NCI-H1105 (cell line): ENCODE measurements at places on chromosomes 1 and 21.

GRCh38 chr1:25647106-25647505, 30.5 kb downstream of the MAN1C1 start:
- no peak for DNase-seq

DNA sequence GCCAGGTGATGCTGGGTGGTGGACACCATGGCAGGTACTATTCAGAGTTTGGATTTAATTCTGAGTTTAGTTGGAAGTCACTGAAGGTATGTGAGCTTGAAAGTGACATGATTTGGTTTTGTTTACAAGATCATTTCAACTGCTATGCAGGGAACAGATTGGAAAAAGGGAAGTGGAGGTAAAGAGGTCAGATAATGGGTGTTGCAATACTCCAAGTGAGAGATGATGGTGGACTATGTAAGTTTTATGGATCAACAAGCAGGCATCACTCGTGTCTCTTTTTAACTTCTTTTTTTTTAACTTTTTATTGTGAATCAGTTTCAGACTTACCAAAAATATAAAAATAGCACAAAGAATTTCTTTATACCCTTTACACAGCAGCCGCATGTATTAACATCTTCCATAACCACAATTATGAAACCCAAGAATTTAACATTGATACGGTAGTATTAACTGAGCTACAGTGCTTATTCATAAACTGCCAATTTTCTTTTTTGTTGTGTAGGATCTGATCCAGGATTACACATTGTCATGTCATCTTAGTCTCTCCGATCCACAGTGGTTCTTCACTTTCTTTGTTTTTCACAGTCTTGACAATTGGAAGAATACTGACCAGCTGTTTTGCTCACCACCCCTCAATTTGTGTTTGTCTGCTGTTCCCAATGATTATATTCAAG, 24.9 kb upstream of the NHLH2 start:
- DNase-seq, result no peak

- DNase-seq, result no peak
Measured at GRCh38 chr1:31460027-31460426, 47.0 kb downstream of the SERINC2 start.

- no peak for DNase-seq
Measured at GRCh38 chr1:77970192-77970591, 8.7 kb downstream of the FUBP1 start.

GRCh38 chr1:22057861-22058260, 5.4 kb downstream of the CDC42 start:
- DNase-seq, result no peak

GRCh38 chr21:38384675-38385426, 113.4 kb downstream of the ERG start:
- no peak for DNase-seq

DNA sequence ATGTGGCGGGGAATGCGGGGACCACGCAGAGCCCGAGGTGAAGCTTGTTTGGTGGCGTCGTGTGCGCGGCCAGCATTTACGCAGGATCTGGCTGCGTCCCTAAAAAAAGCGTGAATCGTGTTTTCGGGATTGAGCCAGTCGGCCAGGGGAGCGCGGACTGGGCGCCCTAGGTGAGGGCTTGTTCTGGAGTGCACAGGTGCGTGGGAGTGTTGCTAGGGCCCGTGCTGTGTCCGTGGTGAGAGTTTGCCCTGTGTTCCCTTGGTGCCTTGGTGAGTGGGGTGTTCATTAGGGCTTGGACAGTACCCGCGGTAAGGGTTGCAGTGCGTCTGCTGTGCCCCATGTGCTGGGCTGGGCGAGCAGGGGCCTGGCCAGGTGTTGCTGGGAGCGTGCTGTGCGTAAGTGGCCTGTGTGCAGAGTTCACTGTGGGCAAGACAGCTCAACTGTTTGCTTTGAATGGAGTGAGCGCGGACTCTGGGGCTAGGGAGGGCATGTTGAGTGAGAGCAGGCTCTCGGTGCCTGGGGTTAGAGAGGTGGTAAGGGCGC, 673 bp downstream of the CD46 start:
- no peak for DNase-seq

- no peak for DNase-seq
Measured at GRCh38 chr21:39630191-39630591, 17.5 kb downstream of the B3GALT5 start.

DNA sequence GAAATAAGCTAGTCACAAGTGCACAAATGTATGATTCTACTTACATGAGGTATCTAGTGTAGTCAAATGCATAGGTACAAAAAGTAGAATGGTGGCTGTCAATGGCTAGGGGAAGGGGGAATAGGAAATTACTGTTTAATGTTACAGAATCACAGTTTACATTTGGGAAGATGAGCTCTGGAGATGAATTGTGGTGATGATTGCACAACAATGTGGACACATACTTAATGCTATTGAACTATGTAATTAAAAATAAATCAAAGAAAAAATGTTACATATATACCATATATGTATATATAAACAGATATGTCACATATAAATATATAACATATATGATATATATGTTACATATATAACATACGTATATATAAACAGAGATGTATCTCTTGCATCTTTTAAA, 39.4 kb downstream of the VAV3 start:
- no peak for DNase-seq

- peak; percentile 55 for DNase-seq
Measured at GRCh38 chr21:45404730-45405270, at the start of gene COL18A1. Gene COL18A1, plus strand, starts transcription at chr21:45405165. Its CDS starts 66 bp downstream, at chr21:45405231.

GRCh38 chr1:67688526-67689219, 3.7 kb downstream of the GADD45A start:
- DNase-seq, result no peak

DNA sequence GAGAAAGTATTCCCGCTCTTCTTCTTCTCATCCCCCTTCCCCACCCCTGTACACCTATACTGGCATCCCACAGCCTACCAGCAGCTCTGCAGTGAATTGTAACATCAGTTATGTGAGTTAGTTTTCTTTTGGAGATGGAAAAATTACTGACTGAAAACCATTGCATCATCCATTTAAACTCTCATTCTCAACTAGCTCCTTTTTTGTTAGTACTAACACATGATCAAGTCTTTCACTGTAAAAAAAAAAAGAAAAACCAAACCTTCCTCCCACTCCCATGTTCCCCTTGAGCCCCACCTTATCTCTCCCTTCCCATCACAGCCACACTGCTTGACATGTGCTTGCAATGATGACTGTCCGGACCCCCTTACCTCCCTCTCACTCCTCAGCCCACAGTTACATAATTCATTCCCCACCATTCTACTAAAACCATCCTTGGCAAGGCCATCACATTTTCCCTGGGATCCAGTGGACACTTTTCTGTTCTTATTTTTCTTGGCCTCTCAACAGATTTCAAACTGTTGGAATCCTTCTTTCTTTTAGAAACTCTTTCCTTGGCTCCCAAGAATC, 23.2 kb upstream of the RAVER2 start:
- no peak for DNase-seq

- no peak for DNase-seq
Measured at GRCh38 chr21:42317826-42318746, 2.9 kb upstream of the TFF3 start.
